ENCODE measurements at places on chromosomes 13 and 19.

DNA sequence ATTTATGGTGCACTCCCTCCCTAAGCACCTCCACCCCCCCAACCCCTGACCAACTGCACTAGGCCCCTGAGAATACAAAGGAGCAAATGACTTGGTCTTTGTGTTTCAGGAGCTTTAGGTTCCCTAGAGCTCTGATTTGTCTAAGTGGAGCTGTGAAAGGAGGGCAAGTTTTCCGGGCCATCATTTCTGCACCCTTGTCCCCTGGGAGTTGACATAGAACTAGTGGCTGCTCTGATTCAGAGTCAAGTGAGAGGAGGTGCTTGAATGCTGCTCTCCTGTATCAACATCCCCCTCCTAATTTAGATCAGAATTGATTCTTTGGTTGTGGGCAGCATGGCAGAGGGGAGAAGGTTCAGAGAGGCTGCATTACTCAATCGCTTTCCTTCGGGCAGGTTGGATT lies 391.6 kb downstream of the KCNRG start:
- DNase-seq = no peak

DNA sequence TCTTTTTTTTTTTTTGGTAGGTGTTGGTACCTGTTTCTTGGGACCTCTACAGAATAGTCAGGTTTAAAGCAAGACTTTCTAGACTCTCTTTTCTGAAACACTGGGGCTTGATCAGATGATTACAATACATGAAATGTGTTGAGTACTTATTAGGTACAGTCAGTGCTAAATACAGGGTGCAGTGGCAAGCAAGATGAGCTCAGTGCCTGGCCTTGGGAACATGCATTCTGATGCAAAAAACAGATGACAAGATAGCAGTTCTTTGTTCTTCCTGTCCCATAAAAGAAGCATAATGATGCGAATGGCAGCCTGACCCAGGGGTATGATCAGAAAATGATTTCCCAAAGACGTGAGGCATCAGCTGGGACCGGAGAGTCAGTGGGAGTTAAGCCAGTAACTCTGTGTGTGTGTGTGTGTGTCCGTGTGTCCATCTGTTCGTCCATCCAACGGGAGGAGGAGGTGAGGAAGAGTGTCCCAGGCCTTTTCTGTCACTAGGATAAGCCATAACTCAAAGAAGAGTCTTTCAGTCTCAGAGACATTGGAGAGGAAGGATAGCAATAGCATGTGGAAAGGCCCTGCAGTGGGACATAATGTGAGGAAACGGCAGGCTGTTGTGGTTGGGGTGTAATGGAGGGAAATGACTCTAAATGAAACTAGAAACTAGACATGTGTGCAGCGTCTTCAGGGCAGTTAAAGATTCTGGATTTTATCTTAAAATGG lies 32.2 kb downstream of the SLAIN1 start:
- no peak for DNase-seq

- no peak for DNase-seq
Observed at GRCh38 chr13:39818953-39819352, 163.5 kb downstream of the COG6 start.

DNA sequence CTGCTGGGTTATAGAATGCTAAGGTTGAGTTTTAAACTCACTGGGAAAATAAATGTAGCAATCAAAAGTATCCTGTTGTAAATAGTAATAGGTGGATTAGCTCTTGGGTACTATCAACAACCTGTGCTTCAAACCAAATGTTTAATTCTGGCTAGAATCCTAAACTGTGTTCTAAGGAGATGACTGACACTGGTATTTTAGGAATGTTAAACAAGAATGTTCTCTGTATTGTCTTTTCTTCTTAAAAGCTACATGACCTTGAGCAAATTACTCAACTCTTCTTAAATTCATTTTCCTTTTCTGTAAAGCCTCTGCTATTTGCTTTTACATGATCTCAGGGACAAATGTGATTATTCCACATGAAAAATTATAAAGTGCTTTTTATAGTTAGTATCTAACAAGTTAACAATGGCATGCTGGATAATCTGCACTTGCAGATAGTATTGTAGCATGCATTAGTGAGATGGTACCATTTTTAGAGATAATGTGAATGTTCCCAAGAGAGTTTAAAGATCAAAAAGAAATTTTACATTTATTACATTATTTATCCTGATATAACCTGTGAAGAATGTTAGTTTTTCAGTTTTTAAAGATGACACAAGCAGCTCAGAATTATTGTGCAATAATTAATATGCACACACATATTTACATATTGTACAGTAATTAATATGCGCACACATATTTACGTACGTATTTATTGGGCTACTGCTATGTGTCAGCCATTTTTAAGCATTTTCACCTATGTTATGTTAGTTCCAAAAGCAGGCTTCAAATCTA lies 13.6 kb upstream of the EPSTI1 start:
- DNase-seq = no peak

GRCh38 chr13:100600915-100601314 lies 12.3 kb upstream of the GGACT start:
- no peak for DNase-seq

- DNase-seq = no peak
Observed at GRCh38 chr19:38836983-38837626, 5.5 kb upstream of the ECH1 start.

DNA sequence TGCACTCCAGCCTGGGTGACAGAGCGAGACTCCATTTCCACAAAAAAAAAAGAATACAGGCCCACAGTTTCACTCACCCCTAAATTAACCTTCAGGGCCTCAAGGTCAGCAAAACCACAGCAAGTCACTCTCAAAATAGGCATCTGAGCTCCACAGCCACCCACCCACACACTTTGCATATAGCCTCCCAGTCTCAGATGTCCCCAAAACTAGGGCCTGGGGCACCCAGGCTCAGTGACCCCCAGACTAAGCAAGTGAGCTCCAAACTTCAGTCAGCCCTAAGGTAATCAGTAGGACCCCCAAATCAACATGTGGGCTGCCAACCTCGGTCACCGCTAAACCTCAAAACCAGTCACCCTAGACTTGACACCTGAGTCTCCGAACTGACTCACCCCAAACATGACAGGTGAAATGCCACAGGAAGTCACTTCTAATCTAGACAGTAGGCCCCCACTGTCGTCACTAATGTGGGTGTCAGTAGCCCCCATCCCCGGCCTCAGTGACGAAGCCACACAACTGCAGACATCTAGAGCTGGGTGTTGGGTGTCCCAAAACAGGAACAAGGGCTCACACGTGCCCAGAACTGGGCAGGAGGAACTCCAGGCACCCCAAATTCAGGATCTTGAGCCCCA lies 13.9 kb downstream of the RABAC1 start:
- DNase-seq = no peak

- no peak for DNase-seq
Observed at GRCh38 chr13:88623150-88623549, 952.0 kb downstream of the SLITRK5 start.

DNA sequence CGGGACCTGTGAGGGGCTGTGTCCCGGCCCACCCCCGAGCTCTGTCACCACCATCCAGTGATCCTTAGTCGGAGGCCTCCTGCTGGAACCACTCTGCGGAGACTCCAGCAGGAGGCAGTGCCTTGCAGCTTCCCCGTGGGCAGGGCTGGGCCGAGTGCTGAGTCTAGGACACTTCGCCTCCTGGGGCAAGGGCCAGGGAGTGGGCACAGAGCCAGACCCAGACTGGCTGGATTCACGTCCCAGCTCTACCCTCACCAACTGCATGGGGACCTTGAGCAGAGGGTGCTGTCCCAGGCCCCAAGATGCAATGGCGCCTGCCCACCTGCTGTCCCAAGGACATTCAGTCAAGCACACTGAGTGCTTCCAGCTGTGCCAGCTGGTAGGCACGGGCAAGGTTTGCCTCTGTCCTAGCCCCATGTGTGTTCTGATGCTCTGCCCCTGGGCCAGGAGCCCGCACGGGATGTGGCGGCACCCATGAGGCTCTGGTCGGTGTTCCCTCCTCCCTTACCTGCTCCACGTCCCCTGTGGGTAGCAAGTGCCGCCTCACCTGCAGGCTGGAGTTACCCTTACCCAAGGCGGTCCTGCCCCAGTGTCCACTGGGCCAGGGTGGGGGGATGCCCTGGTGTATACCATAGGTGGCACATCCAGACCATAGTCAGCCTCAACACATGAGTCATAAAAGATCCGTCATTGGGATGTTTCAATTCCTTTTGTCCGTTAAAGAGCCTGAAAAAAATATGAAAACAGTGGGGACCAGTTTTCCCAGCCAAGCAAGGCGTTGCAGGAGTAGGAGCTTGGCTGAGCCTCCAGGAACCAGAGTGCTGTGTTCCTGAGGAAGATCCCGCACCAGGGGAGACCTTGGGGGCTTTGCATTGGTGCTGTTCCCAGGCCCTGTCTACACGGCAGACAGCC lies 7.4 kb downstream of the FZR1 start:
- no peak for DNase-seq

DNA sequence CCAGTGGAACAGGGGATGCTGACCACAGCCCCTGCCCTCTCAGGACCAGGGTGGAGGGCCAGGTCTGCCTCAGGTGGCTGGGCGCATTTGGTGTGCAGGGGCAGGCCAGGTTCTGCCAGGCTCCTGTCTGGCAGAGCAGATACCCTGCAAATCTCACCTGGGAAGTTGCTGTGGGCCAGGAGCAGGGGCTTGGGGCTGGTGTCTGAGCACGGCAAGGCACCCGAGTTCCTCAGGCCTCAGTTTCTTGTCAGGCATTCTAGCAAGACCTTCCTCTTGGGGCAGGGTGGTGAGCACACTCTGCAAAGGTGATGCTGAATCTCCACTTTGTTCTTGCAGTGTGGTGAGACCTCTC lies 1.1 kb downstream of the CRTC1 start:
- DNase-seq = no peak

DNA sequence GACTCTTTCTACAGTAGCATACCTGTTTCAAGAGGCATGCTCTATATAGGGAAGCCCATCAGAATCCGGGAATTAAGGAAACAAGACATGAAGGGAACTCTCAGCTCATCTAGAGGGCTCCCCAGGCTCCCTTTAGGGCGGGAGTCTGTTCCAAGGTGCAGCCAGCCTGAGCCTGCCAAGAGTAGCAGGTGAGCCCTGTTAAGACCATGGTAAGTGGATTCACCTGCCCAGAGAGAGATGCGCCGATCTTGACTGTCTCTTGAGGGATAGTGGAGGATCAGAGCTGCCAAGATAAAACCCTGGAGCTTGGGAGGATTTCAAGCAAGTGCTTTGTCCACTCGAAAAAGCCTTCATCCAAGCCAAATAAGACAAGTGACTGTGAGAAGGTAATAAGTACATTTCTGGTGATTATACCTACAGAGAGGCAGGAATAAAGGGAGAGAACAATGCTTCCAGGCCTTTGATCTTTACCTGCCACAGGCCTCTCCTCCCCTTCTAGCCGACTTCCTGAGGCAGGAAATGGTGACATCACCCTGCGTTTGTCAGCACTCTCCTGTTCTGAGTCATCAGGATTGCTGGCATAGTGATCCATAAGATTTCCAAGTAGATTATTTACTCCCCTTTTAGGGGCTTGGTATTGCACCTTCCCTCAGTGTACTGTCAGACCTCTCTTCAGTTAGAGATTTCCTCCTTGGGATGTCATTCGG lies 31.5 kb downstream of the KLF5 start:
- DNase-seq = no peak

- DNase-seq = no peak
Observed at GRCh38 chr13:73082895-73083294, 24.1 kb downstream of the KLF5 start.

DNA sequence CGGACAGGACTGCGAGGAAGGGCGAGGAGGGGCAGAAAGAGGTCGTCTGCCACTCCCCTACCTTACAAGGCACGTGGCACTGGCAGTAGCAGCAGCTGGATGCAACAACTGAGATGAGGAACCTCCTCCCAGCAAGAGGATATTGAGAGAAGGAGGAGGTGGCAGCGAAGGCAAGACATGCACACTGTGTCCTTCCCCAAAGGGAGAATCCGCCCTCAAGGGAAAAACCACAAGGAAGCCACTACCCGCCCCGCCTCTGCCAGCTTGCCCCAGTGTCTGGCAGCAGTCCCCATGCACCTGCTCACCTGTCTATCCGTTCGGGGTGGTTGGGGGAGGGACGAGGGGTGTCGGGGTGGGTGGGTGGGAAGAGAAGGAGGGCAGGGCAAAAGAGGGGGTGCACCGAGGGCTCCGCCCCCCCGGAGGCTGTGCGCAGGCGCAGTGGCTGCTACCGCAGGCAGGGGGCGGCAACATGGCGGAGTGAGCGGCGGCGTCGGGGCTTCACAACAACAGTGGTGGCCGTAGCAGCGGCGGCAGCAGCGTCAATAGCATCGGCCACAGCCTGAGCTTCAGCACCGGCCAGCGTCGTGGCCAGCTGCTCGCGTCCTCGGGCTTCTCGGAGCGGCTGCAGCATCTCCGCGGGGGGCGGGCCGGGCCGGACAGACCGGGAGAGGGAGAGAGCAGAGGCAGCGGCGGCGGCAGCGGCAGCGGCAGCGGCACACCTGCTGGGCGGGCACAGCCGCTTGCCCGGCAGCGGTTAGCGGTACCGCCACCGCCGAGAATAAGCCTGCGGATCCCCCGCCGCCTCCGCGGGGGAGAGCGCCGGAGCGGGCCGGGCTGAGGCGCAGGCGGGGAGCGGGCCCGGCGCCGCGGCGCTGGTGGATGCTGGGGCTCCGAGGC lies at the start of gene NBEA:
Gene NBEA, plus strand, starts transcription at position 436 of the 897 bp plus-strand sequence. CDS start 551 bp downstream, outside the sequence.
- peak; percentile 82 for DNase-seq

- DNase-seq = no peak
Observed at GRCh38 chr19:3983936-3984583, 1.2 kb downstream of the EEF2 start.

GRCh38 chr13:77728265-77729125 lies 31.0 kb downstream of the SLAIN1 start:
- DNase-seq = no peak

DNA sequence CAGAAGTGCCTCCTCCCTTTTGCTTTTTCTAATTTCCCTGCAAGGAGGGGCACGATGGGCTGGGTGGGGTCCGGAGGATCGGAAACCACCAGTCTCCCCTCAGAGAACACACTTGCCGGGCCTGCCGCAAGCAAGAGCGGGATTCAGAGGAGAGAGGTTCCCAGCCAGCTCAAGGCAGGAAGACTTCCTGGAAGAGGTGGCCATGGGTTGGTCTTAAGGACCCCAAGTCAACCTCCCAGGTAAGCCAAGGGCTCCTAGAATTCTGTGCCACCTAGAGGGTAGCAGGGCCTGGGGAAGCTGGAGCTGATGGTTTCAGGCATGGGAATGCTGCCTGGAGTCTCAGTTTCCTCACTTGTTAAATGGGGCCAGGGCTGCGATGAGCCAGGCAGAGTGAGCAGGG lies 30.4 kb upstream of the ADGRE5 start:
- no peak for DNase-seq

DNA sequence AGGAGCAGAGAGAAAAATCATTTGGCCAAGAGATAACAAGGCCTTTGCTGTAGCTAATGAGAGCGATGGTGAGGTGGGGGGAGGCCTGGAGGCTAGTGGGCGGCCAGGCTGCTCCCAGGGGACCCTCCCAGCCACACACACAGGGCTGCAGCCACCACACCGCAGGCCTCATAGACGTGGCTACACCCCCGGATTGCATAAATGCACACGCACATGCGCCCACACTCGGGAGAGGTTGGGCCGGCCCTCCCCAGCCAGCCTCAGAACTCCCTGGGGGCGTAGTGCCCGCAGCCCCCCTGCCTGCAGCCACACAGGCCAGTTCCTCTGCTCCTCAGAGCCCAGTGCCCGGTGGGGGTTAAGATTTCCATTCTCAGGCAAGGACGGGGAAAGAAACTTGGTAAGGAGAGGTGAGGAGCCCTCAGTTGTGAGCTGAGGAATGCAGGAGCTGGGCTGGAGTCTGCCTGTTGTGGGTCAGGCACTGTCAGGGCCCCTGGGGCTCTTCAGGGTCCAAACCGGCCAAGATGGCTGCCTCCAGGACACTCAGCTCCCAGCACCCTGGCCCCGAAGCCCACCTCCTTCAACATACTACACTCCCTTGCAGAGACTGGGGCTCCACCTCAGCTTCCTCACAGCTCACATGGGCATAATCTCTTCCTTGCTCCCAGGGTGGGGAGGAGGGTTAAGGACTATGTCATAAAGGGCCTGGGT lies 8.0 kb downstream of the PTH2 start:
- no peak for DNase-seq
